Central memory CD8-positive, alpha-beta T cell (primary cell): ENCODE measurements at places on chromosomes 6 and 20.

DNA sequence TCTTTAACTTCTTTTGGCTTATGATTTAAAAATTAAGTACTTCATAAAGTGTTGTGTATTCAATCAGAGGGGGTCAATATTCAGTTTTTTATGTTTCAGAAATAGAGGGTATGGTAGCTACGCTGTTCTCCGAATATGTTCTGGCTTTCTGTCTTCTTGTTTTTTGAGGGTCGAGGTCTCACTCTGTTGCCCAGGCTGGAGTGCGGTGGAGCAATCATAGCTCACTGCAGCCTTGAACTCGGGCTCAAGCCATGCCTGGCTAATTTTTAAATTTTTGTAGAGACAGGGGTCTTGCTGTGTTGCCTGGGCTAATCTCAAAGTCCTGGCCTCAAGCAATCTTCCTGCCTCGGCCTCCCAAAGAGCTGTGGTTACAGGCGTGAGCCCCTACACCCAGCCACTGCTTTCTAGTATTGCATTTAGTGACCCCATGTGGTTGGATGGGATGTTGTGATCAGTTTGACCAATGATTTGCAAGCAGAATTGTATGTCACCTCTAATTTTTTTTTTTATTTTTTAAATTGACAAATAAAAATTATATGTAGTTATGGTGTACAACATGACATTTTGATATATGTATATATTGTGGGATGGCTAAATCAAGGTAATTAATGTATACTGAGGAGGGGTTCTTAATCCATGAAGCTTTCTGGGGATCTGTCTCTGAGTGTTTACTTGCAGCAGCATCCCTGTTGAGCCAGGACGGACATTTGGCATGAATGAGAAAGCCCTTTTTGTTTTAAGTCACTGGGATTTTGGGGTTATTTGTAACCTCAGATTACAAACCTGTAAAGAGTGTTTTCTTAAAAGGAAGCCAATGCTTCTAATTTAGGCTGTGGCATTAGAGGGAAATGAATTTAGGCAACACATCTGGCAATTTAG lies 38.5 kb upstream of the DEK start:
- no peak for DNase-seq

GRCh38 chr6:125558241-125558843 lies 191.1 kb upstream of the HEY2 start:
- no peak for DNase-seq

GRCh38 chr6:165453395-165453794 lies 144.0 kb upstream of the C6orf118 start:
- no peak for DNase-seq

DNA sequence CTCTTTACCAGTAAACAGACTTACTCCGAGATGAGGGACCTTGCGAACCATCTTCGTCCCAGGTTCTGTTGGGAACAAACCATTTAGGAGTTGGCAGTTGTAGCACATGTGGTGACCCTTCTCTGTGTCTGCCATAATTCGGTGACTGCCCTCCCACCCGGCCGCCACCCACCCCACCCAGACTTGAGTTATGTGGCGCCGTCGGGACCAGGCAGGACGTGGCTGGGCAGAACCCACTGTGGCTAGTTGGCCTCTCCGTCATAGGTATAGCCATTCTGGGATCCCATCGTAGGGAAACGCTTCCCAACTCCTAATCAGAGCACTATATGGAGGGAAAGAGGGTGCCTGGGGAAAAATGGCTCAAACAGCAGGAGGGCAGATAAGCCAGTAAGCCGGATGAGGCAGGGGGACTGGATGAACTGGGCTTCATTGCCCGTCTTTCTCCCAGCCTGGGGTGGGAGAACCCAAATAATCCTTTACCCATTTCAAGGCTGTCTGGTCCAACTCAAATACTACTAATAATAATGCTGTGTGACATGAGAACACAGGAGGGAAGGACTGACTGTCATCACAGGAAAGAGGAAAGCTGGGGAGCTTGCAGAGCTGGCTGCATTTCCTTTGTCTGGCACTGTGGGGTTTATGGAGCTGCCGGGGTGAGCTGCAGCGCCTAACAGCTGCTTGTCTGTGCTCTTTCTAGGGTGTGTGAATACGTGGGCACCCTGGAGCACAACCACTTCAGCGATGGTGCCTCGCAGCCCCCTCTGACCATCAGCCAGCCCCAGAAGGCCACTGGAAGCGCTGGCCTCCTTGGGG lies 73.0 kb upstream of the PBOV1 start:
- DNase-seq, result no peak

DNA sequence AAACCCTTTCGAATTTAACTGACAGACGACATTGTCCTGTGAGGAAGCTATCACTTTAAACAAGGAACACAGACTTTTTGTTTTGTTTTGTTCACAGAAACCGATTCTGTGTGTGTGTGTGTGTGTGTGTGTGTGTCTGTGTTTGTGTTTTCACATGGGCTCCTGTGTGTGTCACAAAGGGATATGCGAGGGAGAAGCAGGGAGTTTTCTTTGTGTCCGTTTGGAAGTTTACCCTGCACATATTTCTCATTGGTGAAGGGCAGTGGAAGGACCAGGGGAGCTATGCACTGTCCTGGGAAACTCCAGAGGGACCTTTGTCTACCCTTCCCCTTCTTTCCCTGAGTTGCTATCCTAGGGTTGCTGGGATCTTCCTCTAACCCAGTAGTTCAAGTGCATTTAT lies 17.7 kb downstream of the POM121L2 start:
- no peak for DNase-seq

DNA sequence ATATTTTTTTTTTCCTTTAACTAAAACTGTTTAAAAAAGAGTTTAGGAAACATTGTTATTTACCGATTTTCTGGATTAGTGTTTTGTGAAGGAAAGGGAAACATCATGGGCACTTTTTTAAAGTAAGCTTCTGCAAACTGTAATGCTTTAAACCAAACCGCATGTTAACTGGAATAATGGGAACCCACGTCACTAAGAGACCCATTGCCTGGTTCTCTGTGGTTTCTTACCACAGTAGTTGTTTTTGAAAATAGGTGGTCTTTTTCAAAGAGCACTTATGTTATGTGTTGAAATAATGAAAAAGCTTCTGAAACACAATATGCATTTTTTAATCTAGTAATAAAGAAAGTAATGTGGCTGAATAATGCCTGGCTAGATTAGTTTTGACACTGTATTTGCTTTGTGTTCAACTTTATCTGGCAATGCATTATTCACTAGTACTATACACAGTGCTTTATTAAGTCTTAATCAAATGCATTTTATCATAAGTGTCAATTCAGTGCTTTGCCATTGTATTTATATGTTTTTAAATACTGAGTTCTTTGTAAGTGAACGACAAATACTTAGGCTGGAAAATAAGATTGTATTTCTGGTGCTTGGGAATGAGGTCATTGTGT lies 754.1 kb upstream of the FLRT3 start:
- DNase-seq, result no peak
